ENCODE measurements at places on chromosomes 16 and 17. TPM values are rescaled to one million over a fixed set of nuclear protein-coding genes. Genes with fewer than 3 reads are reported as not detected.

Gene MYO19
- 33.8 TPM for total RNA-seq

Gene CBFA2T3
- total RNA-seq, result 1.9 TPM

Gene SMIM5
- 0.47 TPM for total RNA-seq

Gene MMP2
- total RNA-seq, result 9.4 TPM

Gene CFAP97D1
- total RNA-seq, result not detected

Gene KRT33B
- total RNA-seq, result not detected

Gene PTX4
- not detected for total RNA-seq

Gene LDHD
- total RNA-seq, result 0.31 TPM

Gene CLEC19A
- total RNA-seq, result not detected

Gene KRT28
- total RNA-seq, result not detected

Gene SLC2A4
- total RNA-seq, result 0.16 TPM

Gene TMEM88
- total RNA-seq, result 1.2 TPM

Gene CDH5
- total RNA-seq, result 5.6 TPM

Gene HOXB2
- 0.16 TPM for total RNA-seq

Gene BRD7
- 32.4 TPM for total RNA-seq
